ENCODE measurements at places on chromosomes 1 and 21.

DNA sequence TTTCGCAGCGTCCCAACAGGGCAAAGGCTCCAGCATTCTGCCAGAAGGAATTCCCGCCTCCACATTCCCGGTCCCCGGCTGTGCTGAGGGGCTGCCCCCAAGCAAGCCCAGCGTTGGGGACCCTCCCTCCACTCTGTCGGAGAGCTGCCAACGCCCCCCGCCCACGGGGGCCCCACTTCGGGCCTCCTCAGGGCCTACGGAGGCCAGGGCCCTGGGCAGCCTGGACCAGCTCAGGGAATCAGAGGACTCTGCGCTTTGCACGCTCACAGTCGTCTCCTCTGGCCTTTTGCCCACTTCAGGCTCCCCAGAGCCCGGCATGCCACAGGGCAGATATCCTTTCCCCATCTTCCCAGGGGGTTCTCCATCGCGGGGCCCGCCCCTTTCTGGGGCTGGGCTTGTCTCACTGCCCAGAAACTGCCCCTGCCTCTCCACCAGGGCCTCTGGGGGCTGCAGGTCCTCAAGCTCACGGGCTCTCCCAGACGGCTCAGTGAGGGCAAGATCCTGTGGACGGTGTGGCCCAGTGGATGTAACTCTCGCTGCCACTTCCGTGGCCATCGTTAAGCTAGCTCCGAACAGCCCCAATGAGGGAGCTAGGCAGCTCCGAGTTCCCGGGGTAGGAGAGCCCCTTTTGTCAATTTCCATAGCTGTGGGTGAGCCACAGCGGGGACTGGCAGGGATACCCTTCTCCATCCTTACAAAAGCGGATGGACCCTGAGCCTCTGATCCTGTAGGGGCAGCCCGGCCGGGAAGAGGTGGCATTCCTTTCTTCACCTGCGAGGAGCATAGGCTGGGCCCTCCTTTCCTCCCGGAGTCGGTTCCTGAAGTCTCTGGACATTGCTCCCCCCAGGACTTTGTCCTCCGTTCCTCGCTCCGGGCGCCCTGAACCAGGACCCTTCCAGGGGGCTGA, 2.8 kb downstream of the ITPKB start:
- H3K4me1 ChIP-seq = peaks cover 62% of the 10 kb centered on the region
- DNase-seq = no peak
- no peaks in the 10 kb centered on the region for H3K27me3 ChIP-seq
- H3K27ac ChIP-seq = no peak overlapping the region

DNA sequence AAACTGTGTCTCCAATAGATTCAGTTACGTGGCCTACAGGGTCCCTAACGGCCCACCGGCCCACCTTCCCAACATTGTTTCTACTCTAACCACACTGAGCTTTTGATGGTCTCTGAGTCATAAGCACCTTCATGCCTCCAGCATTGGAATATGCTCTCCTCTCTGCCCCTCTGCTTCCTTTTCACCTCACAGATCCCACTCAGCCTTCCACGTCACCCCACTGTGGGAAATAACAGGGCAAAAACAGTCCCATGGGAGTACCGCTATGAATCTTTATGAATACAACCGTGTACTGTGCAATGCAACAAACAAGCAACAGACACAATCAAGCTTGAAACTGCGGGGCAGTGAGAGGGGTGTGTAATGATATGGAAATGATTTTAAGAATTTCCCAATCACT, 5.3 kb upstream of the SARS1 start:
- H3K27me3 ChIP-seq = no peaks in the 10 kb centered on the region
- no peak overlapping the region for H3K27ac ChIP-seq
- no peak for DNase-seq
- H3K4me3 ChIP-seq = no peak overlapping the region
- H3K4me1 ChIP-seq = peaks cover 2% of the 10 kb centered on the region

- H3K4me3 ChIP-seq = no peak overlapping the region
- peaks cover 41% of the 10 kb centered on the region for H3K4me1 ChIP-seq
- no peak overlapping the region for H3K27ac ChIP-seq
Observed at GRCh38 chr1:154957091-154957657, 1.3 kb upstream of the PBXIP1 start.

GRCh38 chr1:65417729-65418128, 2.7 kb upstream of the LEPR start:
- no peaks in the 10 kb centered on the region for H3K27me3 ChIP-seq
- H3K4me1 ChIP-seq = peaks cover 20% of the 10 kb centered on the region
- H3K27ac ChIP-seq = no peak overlapping the region
- no peak for DNase-seq
- H3K36me3 ChIP-seq = no peaks in the 10 kb centered on the region

GRCh38 chr1:172380441-172381244, 39.8 kb upstream of the C1orf105 start:
- no peak for DNase-seq
- H3K36me3 ChIP-seq = no peaks in the 10 kb centered on the region
- no peaks in the 10 kb centered on the region for H3K4me1 ChIP-seq
- H3K27ac ChIP-seq = no peak overlapping the region

DNA sequence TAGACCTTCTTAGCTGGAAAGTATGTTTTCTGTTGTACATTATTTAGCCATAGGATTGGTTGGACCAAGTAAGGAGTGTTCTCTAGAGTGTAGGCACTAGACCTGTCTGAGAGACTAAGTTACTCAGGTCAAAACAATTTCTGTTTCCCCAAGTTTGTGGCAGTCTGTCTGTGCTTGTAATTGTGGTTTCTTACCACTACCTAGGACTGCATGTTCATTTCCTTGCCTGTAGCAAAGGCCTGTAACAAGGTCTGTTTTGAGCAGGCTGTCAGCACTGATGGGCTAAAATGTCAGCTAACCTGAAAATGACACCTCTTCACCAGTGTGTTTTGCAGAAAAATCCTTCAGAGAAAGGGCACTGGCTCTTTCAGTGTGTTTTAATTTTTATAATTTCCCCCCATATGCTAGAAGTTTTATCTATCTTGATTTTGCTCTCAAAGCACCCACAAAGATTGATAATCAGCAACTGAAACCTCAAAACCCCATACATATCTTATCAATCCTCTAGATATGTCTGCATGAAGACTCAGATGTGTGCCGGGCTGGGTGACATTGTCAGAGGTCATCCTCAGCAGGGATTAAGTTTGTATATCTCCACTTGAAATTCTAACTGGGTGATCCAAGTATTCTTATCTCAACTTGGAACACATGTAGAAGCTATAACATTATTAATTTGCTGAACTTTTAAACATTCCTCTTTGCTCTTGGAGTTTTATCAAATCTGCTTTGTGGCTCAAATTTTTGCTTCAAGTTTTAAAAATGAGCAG, 50.7 kb upstream of the ST6GALNAC3 start:
- no peak for DNase-seq
- H3K27ac ChIP-seq = no peak overlapping the region
- H3K27me3 ChIP-seq = no peaks in the 10 kb centered on the region
- H3K36me3 ChIP-seq = no peaks in the 10 kb centered on the region

DNA sequence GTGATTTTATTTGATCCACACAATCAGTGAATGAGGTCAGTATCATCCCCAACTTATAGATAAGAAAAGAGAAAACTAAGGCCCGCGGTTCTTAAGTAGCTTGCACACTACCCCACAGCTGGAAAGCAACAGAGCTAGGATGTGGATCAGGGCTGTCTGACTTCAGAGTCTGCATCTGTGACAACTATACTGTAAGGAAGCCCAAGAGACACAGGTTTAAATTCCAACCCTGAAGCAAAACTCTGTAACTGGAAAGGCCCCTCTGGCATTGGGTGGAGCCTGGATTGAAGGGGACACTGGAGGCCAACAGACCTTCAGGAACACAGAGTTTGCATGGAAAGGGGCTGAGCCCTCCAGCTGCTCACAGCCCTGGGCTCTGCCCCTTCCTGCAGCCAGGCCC, 40.2 kb downstream of the LGR6 start:
- H3K36me3 ChIP-seq = no peaks in the 10 kb centered on the region
- H3K27ac ChIP-seq = no peak overlapping the region
- H3K4me1 ChIP-seq = no peaks in the 10 kb centered on the region
- DNase-seq = no peak
- H3K27me3 ChIP-seq = no peaks in the 10 kb centered on the region

DNA sequence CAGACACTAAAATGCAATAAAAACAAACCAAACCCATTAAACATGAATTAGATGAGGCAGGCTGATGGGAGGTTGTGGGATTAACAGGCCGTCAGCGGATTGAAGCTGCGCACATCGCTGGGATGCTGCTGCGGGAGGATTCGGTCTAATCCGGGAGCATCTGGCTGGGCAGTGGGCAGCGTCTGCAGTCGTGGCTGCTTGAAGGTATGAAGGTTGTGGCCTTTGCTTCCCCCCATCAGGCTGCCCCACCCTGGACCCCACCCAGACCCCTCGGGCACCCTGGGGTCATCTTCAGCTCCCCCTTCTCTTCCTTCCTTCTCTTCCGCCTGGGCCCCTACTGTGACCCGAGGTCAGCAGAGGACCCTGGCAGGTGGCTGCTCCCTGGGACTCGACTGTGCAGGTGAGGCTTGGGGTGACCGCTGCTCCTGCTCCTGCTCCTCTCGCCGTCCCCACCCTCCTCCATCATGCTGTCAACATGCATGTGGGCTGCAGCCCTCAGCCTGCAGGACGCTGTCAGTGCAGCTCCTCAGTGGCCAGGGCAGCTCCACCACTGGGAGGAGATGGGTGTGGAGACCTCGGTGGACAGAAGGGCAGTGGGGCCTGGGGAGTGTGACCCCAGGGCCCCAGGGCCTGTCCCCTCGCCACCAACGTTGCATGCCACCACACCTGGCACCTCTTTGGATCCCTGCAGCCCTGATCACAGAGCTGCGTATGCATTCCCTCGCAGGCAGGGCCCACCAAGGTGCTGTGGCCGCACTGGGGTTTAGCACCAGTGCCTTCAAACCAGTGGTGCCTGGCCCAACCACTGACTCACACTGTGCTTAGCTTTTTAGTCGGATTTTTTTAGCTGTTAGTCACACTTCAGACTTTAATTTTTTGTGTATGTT, 112.2 kb upstream of the COL6A1 start:
- H3K36me3 ChIP-seq = no peaks in the 10 kb centered on the region
- H3K27me3 ChIP-seq = no peaks in the 10 kb centered on the region
- H3K4me3 ChIP-seq = no peak overlapping the region
- H3K4me1 ChIP-seq = no peaks in the 10 kb centered on the region
- no peak overlapping the region for H3K27ac ChIP-seq

DNA sequence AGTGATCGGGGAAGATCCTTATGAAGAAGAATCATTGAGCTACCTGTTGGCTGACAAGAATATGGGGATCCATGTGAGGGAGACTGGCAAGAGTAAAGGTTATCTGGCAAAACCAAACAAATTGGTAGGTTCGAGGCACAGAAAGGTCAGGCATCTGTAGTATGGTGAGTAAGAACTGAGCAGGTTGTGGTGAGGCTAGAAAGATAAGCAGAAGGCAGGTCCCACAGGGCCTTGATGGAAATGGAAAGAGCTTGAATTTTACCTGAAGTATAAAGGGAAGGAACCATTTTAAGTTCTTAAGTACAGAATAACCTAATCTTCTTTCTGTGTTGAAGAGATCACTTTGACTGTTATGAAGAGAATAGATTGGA, 11.1 kb downstream of the PTPRC start:
- H3K4me3 ChIP-seq = no peak overlapping the region
- H3K4me1 ChIP-seq = peaks cover 99% of the 10 kb centered on the region
- no peaks in the 10 kb centered on the region for H3K27me3 ChIP-seq

DNA sequence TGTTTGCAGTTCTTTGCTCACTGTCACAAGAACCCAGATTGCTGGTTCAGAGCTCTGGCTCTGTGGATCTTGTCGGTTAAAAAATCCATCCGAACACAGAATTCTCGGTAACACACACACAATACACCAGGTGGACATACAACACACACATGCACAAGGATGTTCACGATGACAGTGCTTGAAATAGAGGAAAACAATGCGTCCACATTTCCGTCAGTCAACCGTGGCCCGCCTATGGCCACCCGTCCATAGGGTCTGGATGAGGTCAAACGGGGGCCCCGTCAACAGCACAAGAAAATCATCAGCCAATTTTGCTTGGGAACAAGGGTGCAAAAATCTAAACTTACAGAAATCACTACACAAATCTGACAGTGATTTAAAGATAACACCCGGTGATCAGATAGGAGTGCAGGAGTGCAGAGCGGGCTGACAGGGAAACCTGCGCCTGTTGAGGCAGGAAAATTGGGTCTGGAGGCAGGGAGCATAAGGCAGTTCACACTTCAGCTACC, 50.4 kb upstream of the SLC19A1 start:
- DNase-seq = no peak
- H3K4me1 ChIP-seq = peaks cover 9% of the 10 kb centered on the region
- no peaks in the 10 kb centered on the region for H3K36me3 ChIP-seq
- H3K27me3 ChIP-seq = peaks cover 14% of the 10 kb centered on the region

GRCh38 chr1:246588159-246588721, 22.0 kb downstream of the CNST start:
- peak; percentile 63 for DNase-seq
- peak overlapping the region; percentile 18 for H3K4me3 ChIP-seq
- peak overlapping the region; percentile 25 for H3K27ac ChIP-seq

DNA sequence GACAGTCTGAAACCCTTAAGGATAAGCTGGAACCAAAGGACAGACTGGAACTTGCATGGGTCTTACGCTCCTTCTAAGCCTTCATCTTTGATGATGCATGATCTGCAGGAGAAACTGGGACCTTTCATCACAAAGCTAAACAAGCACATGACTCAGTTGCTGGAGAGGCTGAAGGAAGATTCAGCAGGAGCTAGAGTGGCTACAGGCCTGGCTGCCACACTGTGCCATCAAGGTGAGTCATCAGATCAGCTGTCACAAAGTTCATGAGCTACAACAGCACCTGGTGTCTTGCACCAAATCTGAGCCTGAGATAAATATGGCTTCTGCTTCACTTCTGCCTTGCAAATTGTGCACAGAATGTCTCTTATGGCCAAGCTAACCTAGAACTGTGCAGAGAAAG, 95.5 kb upstream of the MARK1 start:
- no peak overlapping the region for H3K27ac ChIP-seq
- H3K36me3 ChIP-seq = no peaks in the 10 kb centered on the region
- no peaks in the 10 kb centered on the region for H3K4me1 ChIP-seq
- H3K27me3 ChIP-seq = no peaks in the 10 kb centered on the region
- no peak for DNase-seq
- H3K4me3 ChIP-seq = no peak overlapping the region

GRCh38 chr1:6328091-6328490, 65.5 kb downstream of the ACOT7 start:
- no peak overlapping the region for H3K27ac ChIP-seq
- no peak for DNase-seq
- no peaks in the 10 kb centered on the region for H3K4me1 ChIP-seq
- H3K27me3 ChIP-seq = no peaks in the 10 kb centered on the region

DNA sequence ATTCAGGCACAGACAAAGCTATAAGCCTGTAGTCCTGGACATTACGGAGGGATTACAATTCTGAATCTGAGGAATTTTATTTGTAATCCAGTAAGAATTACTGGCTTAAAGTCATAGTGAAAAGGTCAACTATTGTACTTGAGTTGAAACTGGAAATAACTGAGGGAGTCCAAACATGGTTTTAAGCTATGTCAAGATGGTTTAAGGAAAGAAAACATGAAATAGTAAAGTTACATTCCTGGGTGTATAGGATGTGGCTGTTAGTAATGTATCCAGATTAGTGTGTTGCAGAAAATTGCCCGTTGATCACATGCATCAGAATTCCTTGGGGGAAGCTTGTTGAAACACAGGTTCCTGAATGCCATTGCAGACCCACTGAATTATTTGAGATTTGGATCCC, 124.8 kb upstream of the GORAB start:
- no peaks in the 10 kb centered on the region for H3K4me1 ChIP-seq
- DNase-seq = no peak

- H3K27ac ChIP-seq = no peak overlapping the region
- peaks cover 10% of the 10 kb centered on the region for H3K36me3 ChIP-seq
- H3K27me3 ChIP-seq = no peaks in the 10 kb centered on the region
- peak overlapping the region; percentile 30 for H3K4me3 ChIP-seq
- DNase-seq = no peak
- H3K4me1 ChIP-seq = peaks cover 29% of the 10 kb centered on the region
Observed at GRCh38 chr1:179318491-179318890, 24.9 kb downstream of the SOAT1 start.

- H3K27me3 ChIP-seq = no peaks in the 10 kb centered on the region
- no peak overlapping the region for H3K4me3 ChIP-seq
- peaks cover 14% of the 10 kb centered on the region for H3K4me1 ChIP-seq
- DNase-seq = no peak
Observed at GRCh38 chr1:222657899-222658298, 40.0 kb downstream of the MIA3 start.

All from CD14-positive monocyte (primary cell).